ENCODE measurements at places on chromosomes 2 and 18.

DNA sequence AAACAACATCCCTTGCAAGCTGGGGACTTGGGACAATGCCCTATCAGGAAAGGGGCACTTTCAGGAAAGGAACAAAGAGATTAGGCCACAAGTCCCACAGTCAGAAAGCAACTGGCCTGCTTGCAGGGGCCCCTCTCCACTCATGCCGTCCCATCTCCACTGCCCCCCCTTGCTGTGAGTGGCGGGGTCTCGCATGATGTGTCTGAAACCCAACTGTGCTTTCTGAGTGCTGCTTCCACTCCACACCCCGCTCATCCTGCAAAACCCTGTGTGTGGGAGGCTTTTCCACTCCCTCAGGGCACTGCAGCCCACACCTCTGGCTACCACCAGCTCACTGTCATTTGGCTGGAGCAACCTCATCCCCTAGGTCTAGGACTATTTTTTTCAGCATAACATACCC is 7.9 kb downstream of the HS6ST1 start:
- no peak for DNase-seq

DNA sequence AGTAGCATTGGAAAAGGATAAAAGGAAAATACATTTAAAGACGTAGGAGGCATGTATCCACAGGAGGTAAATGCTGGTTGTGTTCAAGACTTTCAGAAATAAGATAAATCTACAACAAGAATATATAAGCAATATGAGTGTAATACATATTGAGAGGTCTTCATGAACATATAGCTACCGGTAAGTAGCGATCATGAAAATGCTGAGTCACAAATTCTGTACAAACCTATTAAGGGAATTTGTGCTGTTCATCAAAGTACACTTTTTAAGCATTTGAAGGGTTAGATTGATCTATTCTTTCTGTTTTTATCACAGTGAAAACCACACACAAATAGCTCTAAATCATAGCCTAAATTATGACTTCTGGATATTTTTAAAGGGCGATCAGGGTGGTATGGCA is 173.1 kb upstream of the NYAP2 start:
- no peak for DNase-seq

DNA sequence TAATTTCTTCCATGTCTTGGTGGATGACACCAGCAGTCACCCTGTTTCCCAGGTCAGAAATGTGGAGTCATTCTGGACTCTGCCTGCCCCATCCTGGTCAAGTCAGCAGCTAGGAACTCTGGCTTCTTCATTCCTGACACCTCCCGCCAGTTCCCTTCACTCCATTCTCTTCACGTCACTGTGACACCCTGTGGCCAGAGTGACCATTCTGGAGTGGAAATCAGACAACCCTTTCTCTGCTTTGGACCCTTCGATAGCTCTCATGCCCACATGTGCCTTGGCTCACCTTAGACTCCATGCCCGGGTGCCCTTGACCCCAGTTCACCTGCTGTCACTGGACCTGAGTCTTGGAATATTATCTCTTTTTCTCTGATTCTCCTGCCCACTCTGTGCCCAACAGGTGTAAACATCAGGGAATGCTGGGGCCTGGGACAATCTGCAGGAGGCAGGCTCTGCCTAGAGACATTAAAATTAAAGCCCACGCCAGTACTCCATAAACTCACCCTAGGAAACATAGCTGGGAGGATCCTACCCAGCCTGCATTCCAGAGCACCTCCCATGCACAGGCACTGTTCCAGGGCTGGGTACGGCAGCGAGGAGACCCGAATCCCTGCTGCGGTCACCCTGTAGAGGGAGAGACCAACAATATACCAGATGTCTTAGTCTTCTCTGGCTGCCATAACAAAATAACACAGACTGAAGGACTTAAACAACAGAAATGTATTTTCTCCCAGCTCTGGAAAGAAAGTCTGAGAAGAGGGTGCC is 41.1 kb upstream of the FAHD2A start:
- DNase-seq: no peak

- DNase-seq: peak; percentile 2
Observed at GRCh38 chr2:157587576-157587975, 41.1 kb downstream of the ACVR1C start.

- DNase-seq: no peak
Observed at GRCh38 chr2:240663546-240664190, 19.0 kb downstream of the AQP12B start.

- DNase-seq: no peak
Observed at GRCh38 chr2:208657468-208657867, 250.9 kb downstream of the PTH2R start.

GRCh38 chr2:100675373-100675772 is 112.6 kb downstream of the PDCL3 start:
- no peak for DNase-seq

DNA sequence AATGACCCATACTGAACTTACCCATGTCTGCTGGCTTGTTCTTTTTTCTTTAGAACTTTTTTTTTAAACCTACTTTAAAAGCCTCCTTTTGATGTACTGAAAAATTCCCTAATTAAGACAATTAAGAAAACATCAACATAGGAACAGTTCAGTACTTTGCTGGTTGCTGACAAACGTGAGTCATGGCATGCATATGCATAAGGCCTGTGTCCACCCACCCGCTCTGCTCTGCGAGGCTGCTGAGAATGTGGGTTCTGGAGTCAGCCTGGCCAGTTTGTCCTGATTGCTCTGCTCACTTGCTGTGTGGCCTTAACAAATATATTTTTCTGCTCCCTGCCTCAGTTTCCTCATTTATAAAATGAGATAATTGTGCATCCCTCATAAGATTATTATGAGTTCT is 27.3 kb downstream of the LAMA3 start:
- DNase-seq: peak; percentile 81

DNA sequence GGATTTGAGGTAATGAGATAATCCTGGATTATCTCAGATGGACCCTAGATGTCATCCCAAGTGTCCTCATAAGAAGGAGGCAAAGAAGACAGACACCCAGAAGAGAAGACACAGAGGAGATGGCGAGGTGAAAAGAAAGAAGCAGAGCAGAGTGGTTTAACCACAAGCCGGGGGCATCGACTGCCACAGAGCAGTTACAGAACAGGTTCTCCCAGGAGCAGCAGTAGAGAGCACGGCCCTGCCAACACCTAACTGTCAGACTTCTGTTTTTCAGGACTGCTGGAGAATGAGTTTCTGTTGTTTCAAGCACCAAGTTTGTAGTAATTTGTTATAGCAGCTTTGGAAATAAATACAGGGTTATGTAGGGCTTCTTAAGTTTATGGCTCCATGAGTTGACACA is 437.0 kb downstream of the THSD7B start:
- no peak for DNase-seq

GRCh38 chr18:48605408-48605845 is 66.6 kb downstream of the CTIF start:
- DNase-seq: peak; percentile 26

DNA sequence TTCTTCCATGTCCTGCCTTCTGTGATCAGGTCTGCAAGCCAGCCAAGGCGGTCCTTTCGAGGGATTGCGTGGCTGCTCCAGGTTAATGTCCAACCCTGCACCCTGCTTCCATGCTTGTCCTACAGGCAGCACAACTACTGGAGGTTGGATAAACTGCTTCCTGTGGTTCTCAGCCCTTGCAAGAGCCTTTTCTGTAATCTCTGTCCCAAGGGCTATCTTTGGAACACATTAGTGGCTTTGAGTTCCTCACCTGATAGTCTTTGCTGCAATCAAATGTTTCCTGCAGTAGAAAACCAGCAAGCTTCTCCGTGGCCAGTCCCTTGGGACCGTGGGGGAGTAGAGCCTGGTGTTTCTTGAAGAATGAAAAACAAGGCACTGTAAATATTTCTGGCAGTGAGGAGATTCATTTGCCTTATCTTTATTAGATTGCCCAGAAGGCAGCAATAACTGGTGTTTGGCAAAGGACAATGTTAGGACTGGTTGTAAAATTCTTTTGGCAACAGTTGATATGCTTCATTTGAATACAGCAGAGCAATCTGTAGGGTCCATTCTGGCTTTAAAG is 214.4 kb downstream of the FHOD3 start:
- peak; percentile 14 for DNase-seq

GRCh38 chr2:204869132-204869823 is 324.0 kb downstream of the PARD3B start:
- DNase-seq: peak; percentile 25

GRCh38 chr18:66640431-66640830 is 36.5 kb upstream of the CDH19 start:
- DNase-seq: peak; percentile 19

DNA sequence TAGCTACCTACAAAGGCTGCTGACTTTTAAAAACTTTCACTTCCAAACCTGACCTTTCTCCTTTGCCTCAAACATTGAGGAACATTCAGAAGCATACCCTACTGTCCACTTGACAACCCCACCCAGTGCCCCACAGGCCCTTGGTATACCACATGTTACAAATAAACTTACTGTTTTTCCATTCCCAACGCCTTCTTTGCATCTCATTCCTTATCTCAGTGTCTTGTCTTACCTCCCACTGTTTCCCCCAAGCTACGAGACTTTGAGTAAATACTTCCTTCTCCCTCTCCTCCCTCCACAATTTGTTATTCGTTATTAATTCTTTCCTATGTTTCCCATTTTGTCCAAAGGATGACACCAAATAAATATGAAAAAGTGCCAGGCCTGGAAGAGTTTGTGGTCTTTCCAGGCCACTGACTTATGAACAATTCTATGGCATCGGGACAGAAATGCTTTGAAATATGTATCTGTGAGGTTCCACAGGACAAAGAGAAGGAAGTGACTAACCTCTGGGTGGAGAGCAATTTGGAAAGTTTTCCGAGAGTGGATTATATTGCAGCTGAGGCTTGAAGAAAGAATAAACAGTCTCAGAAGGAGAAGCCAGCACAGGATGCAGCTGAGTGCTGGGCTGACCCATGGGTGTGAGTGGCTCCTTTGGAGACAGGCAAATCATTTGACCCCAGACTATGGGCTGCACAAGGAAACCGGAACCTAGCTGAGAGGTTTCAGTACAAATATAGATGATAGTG is 409.0 kb downstream of the LPIN1 start:
- peak; percentile 86 for DNase-seq

- peak; percentile 27 for DNase-seq
Observed at GRCh38 chr2:65663831-65664407, 231.5 kb upstream of the SPRED2 start.

DNA sequence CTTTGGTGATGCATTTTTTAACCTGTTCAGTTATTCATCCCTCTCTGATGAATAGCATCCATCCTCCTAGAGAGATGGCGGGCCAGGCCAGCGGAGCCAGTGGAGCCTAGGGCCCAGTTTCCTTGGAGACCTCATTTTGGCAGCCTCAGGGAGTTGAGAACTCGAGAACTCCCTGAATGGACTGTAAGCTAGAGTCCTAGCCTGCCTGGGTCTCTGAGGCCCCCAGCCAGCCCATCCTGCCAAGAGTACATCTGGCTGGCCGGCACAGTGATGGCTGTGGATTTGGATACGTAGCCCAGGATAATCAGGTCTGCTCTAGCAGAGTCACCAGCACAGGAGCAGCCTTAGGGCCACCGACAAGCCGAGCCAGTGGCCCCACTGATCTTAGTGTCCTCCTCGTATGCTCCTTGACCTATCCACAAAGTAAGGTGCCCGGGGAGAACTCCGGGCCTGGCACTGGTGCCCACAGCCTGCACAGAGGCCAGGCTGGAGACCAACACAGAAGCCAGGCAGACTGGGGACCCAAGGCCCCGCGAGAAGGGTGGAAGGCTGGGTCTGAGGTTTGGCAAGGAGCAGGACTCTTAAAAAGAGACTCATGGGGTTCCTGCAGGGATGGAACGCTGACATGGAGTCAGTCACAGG is 110.5 kb upstream of the MCFD2 start:
- DNase-seq: no peak

GRCh38 chr2:158211502-158211901 is 109.8 kb downstream of the UPP2 start:
- DNase-seq: no peak

- no peak for DNase-seq
Observed at GRCh38 chr2:23476786-23477185, 91.8 kb downstream of the KLHL29 start.

DNA sequence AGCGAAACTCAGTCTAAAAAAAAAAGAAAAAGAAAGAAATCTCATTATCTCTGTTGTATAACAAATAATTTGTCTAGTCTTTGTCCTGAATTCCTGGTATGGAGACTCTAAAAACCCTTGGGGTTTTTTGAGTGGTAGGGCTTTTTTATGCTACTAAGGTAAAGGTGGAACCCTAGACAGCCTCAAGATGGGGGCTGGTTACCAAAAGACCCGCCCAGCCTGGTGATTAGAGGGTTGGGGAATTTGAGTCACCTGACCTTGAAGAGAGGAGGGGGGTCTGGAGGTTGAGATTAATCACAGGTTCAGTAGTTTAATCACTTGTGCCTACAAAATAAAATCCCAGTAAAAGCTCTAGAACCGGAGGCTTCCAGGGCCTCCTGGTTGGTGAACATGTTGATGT is 17.6 kb downstream of the SOWAHC start:
- DNase-seq: no peak

DNA sequence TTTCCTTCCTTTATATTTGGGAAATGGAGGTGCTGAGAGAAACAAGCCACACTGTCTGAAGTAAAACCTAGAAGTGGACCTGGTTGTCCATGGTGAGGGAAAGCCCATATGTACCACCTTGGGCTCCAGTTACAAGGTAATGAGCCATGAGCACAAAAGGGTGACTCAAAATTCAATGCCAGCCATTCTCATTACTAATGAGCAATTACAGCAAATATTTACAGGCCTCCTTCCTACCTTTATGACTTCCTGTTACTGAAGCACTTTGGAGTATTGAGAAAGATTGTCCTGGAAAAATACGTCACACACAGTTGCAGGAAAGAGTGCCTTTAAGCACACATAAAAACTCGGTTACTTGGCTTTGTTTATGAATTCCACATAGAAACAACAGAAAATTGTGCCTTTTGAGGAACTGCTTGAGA is 9.1 kb downstream of the EPAS1 start:
- no peak for DNase-seq
